ENCODE measurements at places on chromosomes 12 and 14.
A peak's percentile ranks its signal among the peaks of the same experiment; 100 is the strongest.

GRCh38 chr12:70321191-70321590 is 44.9 kb upstream of the KCNMB4 start:
- DNase-seq = no peak

DNA sequence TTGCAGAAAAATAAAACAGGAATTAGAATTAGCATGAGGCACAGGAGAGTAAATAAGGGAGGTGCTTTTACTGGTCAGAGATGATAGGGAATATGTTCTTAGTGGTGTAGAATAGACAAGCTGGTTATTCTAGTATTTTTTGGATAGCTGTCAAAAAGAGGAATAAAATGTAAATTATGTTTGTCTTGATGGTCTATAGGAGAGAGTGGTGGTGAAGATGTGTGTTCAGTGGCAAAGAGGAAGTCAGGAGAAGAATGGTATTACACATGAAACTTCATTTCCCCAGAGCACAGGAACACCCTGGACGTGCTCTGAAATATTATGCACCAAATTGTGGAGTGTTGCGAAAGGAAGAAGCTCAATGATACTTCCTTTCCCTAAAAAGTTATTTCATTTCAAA is 27.8 kb downstream of the MUCL1 start:
- no peak for DNase-seq

DNA sequence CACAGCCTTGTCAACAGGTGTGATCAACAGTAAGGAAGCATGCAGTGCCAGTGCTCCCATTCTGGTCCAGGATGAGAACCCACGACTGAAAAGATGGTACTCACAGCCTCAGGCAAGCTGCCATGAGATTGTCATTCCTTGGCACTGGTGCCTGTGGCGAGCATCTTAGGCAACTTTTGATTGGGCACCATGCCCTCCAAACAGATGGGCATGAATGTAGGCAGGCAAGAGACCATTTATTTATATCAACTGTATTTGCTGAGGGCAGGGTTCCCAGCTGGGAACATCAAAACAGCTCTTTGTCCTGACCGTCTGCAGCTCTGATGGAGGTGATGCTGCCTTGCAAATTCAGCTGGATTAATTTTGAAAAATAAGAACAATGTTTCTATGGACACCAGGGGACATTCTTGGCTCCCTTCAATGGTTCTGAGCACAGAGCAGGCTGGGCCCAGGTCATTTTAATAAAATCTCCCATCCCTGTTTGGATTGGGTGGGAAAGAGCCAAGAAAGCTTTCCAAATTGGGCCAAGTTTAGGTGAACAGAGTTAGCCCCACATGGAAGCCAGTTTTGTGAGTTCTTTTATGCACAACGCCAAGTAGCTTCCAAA is 522.5 kb downstream of the RMST start:
- no peak for DNase-seq

DNA sequence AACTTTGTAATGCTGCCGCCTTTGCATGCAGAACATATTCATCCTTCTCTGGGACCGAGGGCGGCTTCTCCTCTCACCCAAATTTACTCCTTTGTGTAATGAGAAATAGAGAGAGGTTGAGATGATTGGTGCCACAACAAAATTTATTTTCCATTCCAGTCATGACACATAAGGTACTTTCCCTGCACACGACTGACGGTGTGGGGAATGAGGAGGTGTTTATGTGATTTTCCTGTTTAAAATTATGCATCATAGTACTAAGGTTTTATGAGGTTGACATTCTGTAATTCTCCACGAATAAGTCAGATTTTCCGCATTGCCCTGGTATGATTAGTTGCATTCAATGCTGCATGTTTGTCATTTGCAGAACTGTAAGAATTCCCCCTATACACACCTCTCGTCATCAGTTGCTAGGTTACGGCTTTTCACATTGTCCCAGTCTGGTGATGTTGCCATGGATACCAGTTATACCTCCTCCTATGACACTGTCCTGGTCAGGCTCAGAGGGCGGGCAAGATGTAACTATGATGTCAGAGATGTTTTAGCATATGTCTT is 23.1 kb downstream of the BICDL1 start:
- peak; percentile 1 for DNase-seq

GRCh38 chr12:49327368-49327767 is 4.3 kb downstream of the TROAP start:
- DNase-seq = no peak

DNA sequence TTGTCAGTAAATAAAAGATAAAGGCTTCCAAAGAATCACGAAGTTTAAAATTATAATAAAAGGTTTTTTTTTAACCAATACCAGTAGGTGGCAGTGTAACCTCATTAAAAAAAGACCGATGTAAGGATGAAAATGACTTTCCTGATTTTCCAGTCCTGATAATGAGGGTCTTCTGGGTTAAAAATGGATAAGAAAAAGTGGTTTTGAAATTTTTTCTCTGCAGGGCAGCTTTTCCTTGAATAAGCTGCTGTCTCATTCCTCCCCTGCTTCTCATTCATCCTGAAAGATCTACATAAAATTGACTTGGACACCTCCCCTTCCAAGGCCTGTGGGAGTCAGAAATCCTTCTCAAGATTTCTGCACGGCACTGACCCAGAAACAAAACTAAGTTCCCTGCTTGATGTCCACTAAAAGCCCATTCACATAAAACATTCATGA is 58.9 kb upstream of the FBXO33 start:
- DNase-seq = no peak

- DNase-seq = no peak
These were observed 96.1 kb downstream of the APAF1 start for GRCh38 chr12:98741196-98741555.

GRCh38 chr12:108629824-108630476 is 3.7 kb downstream of the SELPLG start:
- DNase-seq = no peak
